Upper lobe of left lung (tissue), 6 donors: ENCODE measurements at places on chromosomes 5 and 9.

- no peak for DNase-seq
Observed at GRCh38 chr5:14407746-14408175, 173.8 kb upstream of the OTULINL start.

- DNase-seq, result no peak
Observed at GRCh38 chr5:109163336-109163735, 246.4 kb downstream of the PJA2 start.

DNA sequence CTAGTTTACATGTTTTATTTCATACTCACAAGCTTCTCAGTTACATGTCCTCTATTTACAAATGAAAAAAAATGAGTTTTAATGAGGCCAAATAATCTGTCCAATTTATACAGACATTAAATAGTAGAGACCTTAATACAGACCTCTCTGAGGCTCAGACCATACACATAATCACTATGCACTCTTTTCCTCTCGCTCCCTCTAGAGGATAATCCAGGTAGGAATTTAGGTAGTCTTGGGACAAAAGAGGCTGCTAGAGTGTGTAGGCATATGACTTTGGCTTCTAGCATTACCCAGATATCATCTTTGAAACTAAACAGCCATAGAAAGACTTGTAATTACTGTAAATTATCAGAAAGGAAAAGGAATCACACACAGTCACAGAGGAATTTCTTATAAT, 444.7 kb downstream of the HINT1 start:
- no peak for DNase-seq

DNA sequence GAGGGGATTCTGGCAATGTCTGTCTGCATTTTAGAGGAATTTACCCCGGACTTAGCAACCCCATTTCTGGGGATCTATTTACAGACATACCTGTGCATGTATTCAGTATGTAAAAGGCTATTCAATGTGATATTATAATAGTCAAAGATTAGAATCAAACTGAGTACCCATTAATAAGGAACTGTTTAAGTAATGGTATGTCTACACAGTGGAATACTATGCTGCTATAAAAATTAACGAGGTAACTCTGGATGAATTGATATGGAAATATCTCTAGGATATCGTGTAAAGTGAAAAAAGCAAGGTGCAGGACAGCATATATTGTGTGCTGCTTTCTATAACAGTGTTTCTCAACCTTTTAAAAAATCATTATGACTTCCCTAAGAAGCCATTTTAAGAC, 186.9 kb downstream of the SEMA6A start:
- DNase-seq, result no peak

DNA sequence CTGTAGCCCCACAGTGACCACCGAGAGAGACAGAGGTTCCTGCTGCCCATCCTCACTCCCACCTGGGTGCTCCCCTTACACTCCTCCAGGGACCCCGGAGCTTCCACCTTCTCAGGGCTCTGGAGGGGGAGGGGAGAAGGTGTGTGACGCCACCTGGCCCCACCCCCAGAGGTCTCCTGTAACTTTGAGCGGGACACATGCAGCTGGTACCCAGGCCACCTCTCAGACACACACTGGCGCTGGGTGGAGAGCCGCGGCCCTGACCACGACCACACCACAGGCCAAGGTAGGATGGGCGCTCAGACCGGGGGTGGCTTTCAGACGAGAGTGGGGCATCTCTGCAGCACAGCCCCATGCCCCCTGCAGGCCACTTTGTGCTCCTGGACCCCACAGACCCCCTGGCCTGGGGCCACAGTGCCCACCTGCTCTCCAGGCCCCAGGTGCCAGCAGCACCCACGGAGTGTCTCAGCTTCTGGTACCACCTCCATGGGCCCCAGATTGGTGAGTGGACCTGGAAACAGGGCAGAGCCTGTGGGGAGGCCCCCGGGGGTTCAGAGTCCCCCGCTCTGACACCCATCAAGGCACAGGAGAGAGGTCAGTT, 4.5 kb downstream of the MAMDC4 start:
- no peak for DNase-seq

- DNase-seq, result no peak
Observed at GRCh38 chr9:104280178-104280560, 186.1 kb downstream of the SMC2 start.

GRCh38 chr5:51829230-51829629, 446.0 kb downstream of the ISL1 start:
- DNase-seq, result no peak

DNA sequence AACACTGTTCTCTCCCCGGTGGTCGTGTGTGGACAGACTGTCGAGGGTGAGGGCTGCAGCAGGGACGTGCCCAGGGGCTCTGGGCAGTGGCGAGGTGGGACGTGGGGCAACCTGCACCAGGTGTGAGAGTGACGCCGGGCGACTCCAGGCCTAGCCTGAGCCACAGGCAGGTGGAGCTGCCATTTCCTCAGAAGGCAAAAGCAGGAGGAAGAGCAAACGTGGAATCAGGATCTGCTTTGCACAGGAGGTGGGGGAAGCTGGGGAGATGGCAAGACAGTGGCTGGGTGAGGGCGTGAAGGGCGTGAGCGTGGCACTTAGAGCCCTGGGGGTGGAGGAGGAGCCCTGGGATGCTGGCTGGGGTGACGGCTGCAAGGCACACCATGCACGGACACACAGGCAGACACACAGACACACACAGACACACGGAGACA, 39.6 kb upstream of the NSMF start:
- no peak for DNase-seq

- DNase-seq, result no peak
Observed at GRCh38 chr5:116144103-116144502, 59.3 kb downstream of the COMMD10 start.

- no peak for DNase-seq
Observed at GRCh38 chr5:57302164-57302563, 128.3 kb downstream of the GPBP1 start.

DNA sequence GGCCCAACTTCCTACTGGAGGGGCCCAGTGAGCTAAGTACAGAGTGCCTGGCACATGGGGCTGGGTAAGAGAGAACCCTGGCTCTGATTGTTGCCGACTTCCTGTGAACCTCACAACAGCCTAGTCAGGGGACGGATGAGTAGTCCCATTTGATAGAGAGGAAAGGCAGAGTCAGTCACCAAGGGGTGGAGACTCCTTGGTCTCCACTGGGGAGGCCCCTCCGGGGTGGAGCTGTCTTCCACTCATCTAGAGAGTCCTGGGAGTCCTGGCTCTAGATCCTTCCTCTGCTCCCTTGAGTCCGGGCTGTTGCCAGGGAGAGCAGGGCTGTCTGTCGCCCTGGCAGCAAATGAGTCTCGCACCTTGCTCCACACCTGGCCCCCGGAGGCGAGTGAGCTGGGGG, 8.0 kb downstream of the GRK6 start:
- DNase-seq, result no peak

- no peak for DNase-seq
Observed at GRCh38 chr5:102873379-102873932, 118.4 kb downstream of the PAM start.

- DNase-seq, result no peak
Observed at GRCh38 chr5:98787131-98787719, 13.8 kb downstream of the RGMB start.

- DNase-seq, result no peak
Observed at GRCh38 chr9:77820293-77820954, 172.3 kb upstream of the GNA14 start.

DNA sequence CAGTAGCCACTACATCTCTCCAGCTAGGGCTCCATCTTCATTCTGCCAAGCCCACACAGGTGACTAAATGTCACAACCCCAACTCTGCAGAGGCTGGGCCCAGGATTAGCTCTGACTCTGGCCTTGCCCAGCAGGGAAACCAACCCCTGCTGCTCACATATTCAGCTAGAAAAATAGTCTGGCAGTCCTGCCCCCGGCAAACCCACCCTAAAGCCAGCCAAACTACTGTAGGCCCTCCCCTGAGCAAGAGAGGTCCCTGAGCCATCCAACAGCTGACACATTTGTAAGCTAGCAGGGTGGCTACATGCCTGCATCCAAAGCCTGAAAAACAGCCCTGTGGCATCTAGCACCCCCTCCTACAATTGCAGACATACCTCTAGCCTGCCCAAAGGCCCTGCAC, 11.3 kb upstream of the HAVCR2 start:
- no peak for DNase-seq

- DNase-seq, result no peak
Observed at GRCh38 chr5:44770780-44771717, 37.7 kb upstream of the MRPS30 start.

DNA sequence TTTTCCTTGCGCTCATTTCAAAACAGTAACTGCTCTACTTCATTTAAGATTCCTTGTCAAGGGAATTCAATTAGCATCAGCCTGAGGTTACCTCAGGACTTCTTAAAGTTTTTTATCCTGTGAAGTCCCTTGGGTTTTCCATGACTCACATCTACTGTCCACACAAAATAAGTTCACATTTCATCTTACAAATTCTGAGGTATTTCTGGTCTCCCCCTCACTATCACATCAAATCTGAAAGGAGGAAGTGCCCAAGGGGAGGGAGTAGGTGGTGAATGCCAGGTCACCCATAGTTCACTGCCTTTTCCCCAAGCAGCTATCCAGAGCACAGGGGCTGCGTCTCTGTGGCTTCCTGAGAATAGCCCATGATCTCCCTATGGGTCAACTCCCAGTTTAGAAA, 227.1 kb upstream of the NREP start:
- DNase-seq, result no peak

DNA sequence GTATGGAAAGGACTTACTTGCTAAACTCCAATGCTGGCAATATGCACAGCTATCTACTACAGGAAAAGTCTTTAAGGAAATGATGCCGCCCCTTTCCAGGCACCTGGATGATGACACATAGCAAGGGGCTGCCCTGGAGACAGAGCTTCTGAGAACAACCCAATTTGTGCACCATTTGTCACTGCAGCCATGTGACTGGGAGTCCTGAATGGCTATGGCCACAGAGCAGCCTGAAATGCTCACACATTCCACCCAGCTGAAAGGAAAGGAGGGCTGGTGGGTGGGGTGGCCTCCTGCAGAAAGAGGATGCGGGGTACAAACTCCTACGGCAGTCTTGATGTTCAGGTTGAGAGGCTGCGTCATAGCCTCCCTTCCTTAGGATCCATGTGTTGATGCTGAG, 70.1 kb upstream of the FSTL4 start:
- DNase-seq, result no peak
